ENCODE measurements at places on chromosomes 3 and 15.

DNA sequence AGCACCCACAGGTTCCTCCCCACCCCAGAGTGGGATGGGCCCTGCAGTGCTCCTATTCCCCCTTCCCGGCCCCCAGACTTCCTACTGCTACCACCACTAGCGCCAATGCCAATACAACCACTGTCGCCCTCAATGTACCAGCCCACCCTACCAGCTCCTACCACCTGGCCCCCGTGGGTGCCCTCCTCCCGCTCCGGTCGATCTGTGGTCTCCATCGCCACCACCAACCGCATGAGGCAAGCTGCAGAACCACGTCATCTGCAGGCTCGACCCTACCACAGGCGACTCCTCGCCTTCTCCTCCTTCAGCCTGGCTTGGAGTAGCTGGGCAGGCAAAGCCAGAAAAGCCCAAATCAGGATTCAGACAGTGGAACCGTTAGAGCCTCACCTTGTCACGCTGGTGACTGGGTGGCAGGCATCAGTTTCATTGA lies 179.3 kb downstream of the POTEB3 start:
- DNase-seq, result no peak

GRCh38 chr15:93467337-93467736 lies 378.3 kb upstream of the RGMA start:
- DNase-seq, result no peak

- no peak for DNase-seq
These were observed 12.0 kb downstream of the FSTL1 start for GRCh38 chr3:120438665-120439370.

- no peak for DNase-seq
These were observed 3.7 kb upstream of the TMED3 start for GRCh38 chr15:79307251-79307650.

GRCh38 chr3:130085881-130086280 lies 4.2 kb downstream of the ALG1L2 start:
- DNase-seq, result no peak

DNA sequence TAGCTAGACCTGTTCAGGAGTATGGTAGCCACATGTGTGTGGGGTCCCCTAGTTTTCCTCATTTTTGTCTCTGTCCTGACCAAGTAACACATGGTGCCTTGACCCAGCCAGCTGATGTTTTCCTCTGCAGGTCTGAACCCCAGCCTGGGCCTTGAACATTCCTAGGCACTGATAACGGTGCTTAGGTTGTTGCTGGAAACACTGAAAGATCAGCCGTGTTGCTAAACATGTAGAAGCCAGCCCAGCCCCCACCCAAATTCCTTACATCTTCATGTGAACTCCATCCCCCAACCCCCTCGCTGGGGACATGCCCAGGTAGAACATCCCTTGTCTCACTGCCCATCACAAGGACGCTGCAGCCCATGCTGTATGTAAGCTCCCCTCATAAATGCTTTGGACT lies 18.7 kb downstream of the RTP3 start:
- no peak for DNase-seq

DNA sequence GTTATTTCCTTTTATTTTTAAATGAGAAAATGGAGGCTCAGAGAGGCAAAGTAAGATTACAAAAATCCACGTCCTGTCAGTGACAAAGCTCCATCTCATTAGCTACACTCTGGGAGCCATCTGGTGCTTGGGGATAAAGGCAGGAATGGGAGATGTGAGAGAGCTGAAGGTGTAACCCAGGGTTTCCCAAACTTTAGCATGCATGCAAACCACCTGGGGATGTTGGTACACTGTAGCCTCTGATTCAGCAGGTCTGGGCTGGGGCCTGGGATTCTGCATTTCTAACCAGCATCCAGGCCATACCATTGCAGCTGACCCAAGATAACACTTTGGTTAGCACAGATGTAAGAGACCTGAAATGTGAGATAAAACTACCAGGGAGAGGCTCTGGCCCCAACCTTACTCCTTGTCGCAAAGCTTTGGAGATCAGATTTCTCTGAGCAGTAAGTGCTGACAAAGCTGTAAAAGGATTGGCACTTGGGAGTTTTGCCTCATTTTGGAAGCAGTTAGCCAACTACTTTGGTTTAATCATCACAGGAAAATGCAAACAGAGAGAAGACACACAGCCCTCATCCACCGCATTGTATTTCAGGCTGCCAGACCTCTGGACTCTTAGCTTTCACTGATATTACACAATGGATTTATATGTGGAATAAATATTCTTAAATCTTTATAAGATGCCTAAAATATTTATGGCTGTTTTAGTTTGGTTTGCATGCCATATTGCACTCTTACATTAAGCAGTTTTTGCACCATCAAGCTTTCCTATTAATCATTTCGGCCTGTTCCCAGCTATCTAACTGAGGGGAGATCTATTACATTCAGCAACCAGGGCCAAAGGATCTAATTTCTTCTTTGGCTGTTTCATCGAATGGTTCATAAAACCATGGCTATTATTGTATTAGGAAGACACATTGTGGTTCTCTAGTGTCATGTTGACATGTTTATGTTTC lies 263.0 kb downstream of the EBLN2 start:
- DNase-seq, result no peak

DNA sequence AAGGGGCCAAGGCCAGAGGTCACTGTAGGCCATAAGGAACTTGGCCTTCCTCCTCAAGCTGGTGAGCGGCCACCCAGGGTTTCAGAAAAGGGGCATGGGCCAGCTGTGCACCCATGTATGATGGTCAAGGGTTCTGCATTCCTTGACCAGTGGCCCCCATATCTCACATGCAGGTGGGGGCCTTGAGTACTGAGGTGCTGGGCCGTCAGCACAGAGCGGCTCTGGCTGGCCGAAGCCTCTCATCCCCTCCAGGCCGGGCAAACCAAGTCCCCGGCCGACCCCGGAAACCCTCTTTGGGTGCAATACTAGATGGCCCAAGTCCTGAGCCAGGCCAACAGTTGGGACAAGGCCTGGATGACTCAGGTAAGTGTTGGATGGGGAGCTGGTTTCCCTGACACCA lies 9.5 kb downstream of the ALG3 start:
- no peak for DNase-seq

GRCh38 chr3:152556731-152557254 lies 278.1 kb upstream of the P2RY1 start:
- no peak for DNase-seq

GRCh38 chr3:156148946-156149381 lies 28.6 kb downstream of the KCNAB1 start:
- no peak for DNase-seq

- no peak for DNase-seq
These were observed 753.5 kb upstream of the NECTIN3 start for GRCh38 chr3:110318108-110318507.

DNA sequence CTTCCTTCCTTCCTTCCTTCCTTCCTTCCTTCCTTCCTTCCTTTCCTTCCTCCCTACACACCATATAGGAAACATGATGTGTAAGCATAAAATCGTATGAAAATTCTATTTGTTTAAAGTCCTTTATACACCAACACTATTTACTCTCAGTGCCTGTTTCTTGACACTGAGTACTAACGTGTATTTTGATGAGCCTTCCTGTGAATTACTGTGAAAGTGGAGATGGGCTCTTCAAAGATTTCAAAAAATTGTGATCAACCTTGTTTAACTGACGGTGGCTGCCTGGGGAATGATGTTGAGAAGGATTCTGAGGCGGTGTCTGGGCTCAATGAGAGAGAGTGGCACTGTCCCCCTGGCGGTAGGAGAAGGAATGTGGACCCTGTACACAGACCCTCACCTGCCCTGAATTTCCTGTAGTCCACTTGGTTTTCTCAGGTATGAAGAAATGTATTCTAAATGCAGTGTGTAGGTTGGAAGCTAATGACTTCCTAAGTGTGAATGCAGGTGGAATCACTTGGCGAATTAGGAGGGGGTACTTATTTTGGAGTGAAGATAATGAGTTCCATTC lies 237.9 kb downstream of the GAP43 start:
- no peak for DNase-seq

GRCh38 chr3:8964436-8965370 lies 1.4 kb upstream of the RAD18 start:
- no peak for DNase-seq

- DNase-seq, result no peak
These were observed 38.8 kb downstream of the PTPRG start for GRCh38 chr3:61600195-61600594.

- no peak for DNase-seq
These were observed 189.2 kb downstream of the USP13 start for GRCh38 chr3:179842061-179842460.

DNA sequence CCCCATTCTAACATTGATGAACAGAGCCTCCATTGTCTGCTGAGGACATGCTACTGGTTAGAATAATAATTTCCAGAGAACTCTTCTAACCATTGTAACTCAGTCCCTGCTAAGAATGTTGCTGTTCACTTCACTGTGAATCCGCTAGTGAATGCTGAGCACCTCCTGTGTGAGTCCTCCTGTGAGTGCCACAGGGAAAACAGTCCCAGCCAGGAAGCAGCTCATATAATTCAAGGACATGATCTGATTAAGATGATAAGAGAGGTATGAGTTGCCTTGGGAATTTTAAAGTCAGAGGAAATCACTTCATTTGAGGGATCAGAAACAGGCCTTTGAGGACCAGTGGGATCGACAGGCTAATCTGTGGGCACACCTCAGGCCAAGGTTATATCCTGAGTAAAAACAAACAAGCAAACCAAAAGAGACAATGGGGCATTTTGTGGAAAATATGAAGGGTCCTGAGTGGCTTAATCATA lies 33.9 kb upstream of the GPR160 start:
- DNase-seq, result no peak

- no peak for DNase-seq
These were observed 36.3 kb downstream of the TMEM212 start for GRCh38 chr3:171879472-171879871.

DNA sequence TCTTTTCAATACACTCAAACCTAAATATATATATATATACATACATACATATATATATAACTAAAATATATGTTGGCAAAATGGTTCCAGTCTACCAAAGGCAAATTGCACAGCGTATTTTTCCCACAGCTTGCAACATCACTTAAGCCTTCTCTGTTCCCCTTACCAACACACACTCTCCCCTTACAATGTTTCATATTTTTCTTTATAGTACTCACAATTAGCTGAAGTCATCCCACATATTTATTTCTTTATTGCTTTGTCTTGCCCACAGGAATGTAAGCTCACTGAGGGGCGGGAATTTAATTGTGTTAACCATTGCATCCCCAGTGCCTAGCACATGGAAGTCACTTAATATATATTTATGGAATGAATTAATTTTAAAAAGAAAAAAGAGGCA lies 288.3 kb downstream of the ULK4 start:
- no peak for DNase-seq

Data from stimulated activated CD8-positive, alpha-beta memory T cell treated with anti-CD3 and anti-CD28 coated beads, Interleukin-4, amount 100 ng/mL, for 1 hour (primary cell).